Psoas muscle (tissue), 8 donors: ENCODE measurements at places on chromosomes 2 and 18. TPM values are rescaled to one million over a fixed set of nuclear protein-coding genes. Genes with fewer than 3 reads are reported as not detected.

- no peak for DNase-seq
These were observed 38.1 kb downstream of the TMEM37 start for GRCh38 chr2:119469661-119470297.

- no peak for DNase-seq
These were observed 35.5 kb upstream of the PTMA start for GRCh38 chr2:231672617-231673347.

GRCh38 chr2:154696810-154697417, 1.6 kb upstream of the KCNJ3 start:
- no peak for DNase-seq

MC5R gene
- total RNA-seq, result not detected

DNA sequence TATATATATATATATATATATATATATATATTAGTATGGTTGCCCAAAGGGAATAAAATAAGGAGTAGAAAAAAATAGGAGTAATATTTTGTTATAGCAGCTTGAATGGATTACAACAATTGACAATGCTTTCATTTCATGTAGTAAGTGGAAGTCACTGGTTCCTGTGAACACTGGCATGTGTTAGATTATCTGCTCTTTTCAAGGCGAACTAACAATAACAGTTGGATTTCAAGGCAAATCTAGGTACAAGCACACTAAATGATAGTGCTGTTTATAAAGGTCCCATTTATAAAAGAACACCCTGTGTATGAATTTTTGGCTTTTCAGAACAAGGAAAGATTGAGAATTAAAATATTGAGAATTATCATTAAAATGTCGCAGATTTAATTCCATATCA, 1535.7 kb downstream of the LRP1B start:
- no peak for DNase-seq
